ENCODE measurements at places on chromosomes 12 and 14.

DNA sequence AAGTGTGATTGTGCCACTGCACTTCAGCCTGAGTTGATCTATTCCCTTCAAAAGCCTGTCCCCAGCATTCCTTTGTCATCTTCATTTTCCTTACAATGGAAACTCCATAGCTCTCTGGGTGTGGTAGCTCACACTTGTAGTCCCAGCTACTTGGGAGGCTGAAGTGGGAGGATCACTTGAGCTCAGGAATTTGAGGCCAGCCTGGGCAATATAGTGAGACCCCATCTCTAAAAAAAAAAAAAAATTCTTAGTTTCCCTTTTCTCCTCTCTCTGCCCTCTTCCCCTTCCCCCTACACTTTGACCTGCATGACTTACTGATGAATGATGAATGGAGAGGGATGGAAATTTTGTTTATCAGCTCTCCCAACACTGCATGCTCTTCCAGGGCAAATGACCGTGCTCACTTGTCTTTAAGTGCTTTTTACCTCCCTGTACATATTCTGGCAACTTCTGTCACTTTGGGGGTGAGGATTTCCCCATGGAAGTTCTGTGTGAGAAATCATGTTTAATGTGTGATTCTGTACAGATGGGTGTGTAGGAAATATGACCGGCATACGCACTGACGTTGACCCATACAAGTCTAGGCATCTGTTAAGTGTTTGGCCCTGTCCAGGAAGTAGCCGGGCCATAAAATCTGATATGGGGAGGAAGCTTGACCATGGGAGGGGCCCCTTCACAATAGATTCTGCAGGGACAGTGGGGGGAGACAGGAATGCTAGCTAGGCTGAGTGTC lies 65.4 kb downstream of the ZFP36L1 start:
- DNase-seq = no peak

GRCh38 chr14:65685572-65685971 lies 273.0 kb downstream of the FUT8 start:
- no peak for DNase-seq

DNA sequence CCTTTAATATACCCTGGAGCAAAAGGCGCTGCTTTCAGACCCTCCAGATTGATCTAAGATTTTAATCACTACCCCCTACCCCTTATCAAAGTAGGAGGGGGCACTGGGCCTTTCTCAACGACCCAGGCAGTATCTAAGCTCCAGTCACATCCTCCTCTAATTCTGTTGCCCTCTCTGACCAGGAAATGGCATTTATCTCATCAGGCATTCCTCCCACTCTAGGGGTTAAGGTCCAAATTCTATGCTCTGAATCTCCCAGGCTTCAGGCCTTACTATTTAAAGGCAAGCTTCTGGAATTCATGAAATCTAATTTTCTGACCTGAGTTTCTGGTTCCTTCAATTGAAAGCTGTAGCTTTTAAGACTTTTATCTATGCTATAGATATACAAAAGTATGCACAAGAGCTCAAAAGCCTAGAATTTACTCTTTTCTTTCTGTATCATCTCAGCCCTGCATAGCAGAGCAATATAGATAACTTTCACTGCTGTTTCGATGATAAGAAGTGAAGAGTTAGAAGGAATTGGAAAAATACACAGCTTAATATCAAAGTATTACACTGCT lies 622.9 kb downstream of the RPS29 start:
- DNase-seq = no peak

DNA sequence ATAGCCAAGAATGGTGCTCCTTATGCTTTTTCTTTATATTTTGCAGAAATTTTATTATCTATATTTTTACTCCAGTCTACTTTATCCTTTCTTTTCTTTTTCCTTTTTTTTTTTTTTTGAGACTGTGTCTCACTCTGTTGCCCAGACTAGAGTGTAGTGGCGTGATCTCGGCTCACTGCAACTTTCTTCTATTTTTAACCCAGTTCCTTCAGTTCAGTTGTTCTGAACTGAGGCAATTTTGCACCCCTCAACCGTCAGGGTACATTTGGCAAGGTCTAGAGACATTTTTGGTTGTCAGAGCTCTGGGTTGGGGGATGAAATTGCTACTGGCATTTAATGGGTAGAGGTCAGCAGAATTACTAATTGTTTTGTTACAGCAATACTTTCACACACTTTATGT lies 75.7 kb downstream of the DIP2B start:
- no peak for DNase-seq

- no peak for DNase-seq
Measured at GRCh38 chr12:108955225-108955835, 65.5 kb downstream of the SVOP start.

DNA sequence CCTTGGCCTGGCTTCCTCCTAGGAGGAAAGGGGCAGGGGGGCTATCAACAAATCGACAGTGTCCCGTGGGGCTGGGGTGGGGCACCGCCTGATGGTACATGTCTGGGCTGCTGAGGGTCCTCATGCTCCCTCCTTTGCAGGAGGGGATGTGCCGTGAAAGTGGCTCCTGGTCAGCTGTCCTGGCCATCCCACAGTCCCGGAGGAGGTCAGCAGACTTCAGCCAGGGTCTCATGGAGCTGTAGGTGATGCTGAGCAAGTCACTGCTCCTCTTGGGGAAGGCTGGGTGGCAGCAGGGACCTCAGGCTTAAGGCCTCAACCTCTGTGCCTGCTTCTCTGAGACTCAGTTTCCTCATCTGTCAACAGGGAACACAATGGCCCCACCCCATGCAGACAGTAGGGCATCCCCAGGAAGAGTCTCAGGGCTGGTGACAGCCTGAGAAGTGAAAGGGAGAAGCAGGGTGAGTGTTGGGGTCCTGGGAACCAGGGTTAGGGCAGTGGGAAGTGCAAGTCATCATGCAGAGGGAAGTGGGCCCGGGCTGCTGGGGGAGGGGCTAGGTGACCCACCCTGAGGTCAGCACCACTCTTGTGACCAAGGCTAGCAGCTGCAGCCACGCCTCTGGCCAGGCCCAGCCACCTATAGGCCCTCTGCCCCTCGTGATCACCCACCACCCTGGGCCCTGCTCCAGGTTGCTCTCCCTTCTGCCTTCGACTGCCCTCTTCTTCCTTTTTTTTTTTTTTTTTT lies 4.4 kb upstream of the TNFAIP2 start:
- DNase-seq = no peak

DNA sequence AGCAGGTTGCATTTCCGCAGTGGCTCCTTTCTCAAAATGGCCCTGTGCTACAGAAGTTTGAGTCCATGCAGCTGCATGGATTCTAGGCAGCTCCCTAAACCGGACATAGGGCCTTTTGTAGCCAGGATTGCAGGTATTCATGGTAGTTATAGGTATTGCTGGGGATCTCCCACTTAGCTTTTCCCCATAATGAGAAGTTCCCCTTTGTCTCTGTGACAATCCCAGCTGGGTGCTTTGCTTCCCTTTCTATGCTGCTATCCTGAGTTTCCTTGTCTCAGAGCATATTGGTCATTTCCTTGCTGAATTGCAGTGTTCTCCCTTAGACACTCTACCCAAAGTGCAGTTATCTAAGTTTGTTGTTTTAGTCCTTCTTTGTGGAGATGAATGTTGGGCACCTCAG lies 120.9 kb upstream of the MIS18BP1 start:
- DNase-seq = no peak

DNA sequence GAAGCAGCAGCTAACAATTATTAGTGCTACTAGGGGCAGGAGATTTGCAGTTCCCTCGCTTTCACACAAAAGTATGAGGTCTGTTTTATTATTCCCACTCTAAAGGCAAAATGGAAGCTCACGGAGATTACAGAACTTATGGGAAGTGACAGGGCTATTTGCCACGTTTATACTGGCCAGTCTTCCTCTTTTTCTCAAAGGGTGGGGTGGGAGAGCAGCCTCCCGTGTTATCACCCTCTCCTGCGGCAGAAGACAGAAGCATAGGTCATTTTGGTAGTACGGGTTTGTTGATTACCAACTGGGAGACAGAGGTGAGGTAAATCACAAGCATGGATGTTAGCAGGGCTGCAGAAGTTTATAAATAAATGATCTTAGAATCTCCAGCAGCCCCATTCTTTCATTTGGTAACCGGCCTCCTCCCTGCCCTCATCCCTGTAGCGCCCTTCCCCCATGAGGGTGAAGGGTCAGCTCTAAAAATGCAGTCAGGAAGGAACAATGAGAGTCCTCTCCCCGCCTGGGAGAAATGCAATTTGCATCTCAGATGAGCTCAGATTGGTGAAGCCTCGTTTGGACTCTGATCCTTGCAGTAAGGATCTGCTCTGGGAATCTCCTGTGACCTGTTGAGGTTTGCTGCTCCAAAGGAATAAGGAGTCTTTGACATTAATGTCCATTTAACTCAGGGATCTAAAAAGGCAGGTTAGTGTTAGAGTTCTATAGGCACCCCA lies 44.7 kb upstream of the SINHCAF start:
- no peak for DNase-seq

- no peak for DNase-seq
Measured at GRCh38 chr12:98504368-98504617, 11.1 kb upstream of the TMPO start.

DNA sequence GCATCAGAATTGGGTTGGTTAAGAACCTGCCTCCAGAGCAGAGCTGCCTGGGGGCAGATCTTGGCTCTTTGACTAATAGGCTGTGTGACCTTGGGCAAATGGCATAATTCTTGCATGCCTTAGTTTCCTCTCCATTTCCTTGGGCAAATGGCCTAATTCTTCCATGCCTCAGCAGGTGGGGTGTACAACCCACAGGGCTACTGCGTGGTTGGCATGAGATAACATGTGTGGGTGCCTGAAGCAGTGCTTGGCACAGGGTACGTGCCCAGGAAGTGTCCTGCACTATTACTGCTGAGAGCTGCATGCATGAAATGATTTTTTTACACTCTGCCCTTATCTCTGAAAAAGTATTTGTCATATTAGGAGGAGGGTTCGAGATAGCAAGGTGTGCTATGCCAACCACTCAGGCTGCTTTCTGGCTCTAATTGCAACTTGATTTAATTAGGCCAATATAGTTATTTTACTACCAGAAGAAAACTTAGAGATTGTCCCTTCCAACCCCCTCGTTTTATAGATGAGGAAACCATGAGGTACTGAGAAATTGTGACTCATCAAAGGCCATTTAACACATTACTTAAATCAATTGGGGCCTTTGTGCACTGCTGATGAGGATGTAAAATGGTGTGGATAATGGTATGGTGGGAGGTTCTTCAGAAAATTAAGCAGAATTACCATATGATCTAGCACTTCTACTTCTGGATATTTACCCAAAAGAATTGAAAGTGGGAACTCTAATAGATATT lies 161.6 kb upstream of the HIF1A start:
- no peak for DNase-seq

- no peak for DNase-seq
Measured at GRCh38 chr12:119090865-119091264, 87.9 kb upstream of the HSPB8 start.

GRCh38 chr12:49969651-49970429 lies 2.9 kb upstream of the AQP6 start:
- no peak for DNase-seq
